H1 (cell line): ENCODE measurements at places on chromosomes 16 and 17.

GRCh38 chr17:42573095-42573494 lies 4.4 kb downstream of the PSMC3IP start:
- no peak for DNase-seq

DNA sequence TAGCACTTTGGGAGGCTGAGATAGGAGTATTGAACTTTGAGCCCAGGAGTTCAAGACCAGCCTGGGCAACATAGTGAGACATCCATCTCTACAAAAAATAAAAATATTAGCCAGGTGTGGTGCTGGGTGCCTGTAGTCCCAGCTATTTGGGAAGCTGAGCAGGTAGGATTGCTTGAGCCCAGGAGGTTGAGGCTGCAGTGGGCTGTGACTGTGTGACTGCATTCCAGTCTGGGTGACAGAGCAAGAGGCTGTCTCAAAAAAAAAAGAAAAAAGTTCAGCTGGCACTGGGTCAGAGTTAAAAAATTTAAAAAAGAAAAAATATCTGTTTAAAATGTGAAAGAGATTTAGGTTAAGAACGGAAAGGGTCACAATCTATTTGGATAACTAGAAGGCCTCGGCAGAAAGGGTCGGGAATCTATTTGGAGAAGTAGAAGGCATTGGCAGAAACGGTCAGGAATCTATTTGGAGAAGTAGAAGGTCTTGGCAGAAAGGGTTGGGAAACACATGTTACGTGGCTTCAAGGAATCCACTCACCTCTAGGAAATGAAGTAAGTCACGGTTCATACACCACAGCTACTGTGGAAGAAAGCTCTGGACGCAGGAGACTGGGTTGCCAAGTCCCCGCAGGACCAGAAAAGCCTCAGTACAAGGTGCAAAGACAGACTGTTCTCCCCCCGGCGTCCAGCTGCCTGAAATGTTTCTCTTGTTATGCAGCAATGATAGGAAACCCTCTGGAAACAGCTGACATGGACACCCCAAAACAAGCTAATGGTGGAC lies 25.3 kb downstream of the LMF1 start:
- DNase-seq = no peak

DNA sequence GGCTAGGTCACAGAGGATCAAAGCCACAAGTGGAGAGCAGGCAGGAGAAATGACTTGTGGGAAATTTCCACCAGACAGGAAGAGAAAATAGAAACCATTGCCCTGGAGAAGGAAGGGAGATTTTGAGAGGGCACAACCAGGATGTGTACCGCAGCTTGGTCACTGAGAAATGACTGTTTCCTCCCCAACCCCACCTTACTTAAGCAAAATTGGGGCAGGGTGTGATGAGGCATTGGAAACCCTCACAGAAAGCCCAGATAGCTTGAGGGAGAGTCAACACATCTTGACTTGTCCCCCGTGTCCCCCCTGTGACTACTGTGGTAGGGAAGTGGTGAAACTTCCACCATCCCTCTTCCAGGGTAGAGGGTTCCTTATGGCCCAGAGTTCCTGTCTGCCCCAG lies 113.5 kb upstream of the FAM20A start:
- DNase-seq = no peak

GRCh38 chr16:3045758-3046640 lies at the start of gene MMP25:
Gene MMP25 (plus strand): TSS chr16:3046561. CDS start chr16:3046918, 357 bp downstream.
- no peak for DNase-seq

DNA sequence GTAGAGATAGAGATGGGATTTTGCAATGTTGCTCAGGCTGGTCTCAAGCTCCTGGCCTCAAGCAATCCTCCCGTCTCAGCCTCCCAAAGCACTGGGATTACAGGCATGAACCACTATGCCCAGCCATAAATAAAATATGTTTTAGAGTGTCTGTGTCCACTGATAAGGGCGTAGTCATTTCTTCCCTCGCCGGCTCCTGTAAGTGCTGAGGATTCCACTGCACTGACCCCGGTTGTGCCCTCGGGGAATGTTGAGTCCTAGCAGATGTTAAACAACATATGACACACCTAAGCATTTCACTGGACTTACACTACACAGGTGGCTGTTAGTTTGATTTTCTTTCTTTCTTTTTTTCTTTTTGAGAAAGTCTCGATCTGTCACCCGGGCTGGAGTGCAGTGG lies 5.6 kb upstream of the SHMT1 start:
- DNase-seq = no peak

GRCh38 chr17:42928714-42929496 lies 28.3 kb downstream of the G6PC1 start:
- no peak for DNase-seq

DNA sequence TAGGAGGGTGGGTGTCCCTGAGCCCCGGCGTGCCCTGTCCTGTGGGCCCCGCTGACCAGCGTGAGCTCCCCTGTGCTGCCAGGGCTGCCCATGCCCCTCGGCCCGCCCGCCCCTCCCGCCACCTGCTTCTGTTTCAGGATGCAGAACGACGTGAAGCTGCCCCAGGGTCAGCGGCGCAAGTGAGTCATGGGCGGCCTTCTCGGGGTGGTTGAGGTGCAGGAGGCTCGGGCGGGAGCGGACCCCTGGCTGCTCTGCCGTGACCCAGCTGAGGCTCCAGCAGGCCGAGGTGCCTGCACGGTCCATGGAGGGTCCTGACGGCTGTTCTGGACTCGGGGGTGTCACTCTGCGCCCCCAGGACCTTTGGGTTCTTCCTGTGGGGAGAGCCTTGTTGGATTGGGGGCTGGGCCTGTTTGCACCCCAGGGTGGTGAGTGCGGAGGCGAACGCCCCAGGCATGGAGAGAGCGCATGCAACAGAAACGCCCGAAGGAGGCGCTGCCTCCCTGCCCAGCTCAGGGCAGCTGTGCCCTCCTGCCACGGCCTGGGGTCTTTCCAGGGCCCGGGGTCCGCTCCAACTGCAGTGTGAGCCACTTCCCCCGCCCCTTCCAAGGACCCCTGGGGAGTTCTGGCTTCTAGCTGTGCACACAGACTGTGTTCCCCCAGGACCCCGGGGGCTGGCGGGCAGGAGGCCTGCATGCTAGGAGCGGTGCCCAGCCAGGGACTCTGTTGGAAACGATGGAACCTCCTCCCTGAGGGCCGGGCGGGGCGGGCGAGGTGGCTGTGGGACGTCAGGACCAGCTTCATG lies 4.0 kb downstream of the SLC25A10 start:
- no peak for DNase-seq

DNA sequence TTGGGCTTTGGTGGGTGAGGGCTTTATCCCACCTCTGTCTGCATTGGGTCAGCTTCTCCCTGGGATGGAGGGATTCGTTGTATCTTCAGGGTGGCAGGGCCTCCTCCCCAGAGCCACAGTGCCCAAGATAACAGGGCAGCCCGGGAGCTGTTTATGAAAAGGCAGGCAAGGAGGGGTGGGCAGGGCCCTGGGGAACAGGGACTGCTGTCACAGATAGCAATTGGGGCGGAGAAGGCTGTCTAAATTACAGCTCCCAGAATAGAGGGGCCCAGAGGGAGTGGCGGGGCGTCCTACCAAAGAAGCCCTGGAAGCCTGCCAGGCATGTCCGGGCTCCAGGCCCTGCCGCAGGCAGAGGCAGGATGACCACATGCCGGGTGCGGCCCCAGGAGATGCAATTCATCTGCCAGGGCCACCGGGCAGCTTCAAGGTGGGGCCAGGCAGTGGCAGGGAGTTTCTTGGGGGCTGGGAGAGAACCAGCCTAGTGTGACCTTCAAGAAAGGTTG lies 18.8 kb upstream of the PHOSPHO1 start:
- no peak for DNase-seq

DNA sequence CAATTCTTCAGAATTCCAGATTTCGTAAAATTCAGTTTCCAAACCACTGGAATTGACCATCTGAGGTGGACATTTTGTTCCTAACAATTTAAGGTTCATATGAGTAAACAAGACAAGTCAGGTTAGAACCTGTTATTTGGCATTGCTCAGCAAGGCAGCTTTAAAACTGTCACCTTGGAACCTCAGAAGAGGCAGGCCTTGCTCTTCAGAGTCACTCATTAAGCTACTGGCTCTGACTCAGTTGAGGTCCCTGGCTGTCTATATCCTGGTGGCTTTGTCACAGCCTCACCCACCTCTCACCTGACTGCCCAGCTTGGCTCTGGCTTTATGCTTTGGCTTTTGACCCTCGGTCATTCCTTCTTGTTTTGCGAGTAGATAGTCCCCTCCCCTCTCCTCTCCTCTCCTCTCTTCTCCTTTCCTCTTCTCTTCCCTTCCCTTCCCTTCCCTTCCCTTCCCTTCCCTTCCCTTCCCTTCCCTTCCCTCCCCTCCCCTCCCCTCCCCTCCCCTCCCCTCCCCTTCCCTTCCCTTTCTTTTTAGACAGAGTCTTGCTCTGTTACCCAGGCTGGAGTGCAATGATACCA lies 238.4 kb downstream of the SHISA9 start:
- no peak for DNase-seq

DNA sequence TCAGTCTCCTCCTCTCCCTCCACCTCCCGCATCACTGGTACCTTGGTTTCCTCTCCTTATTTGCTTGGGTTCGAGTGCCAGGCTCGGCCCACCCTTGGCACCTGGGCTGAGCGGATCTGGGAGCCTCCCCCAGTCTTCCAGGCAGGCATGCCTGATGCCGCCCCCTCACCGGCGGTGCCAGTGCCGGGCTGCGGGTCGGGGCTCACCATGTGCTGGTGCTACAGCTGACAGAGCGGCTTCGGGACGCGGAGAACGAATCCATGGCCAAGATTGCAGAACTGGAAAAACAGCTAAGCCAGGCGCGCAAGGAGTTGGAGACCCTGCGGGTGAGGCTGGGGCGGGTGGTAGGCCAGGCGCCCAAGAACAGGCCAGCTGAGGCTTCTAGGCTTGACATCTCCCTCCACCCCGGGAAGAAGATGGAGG lies 19.2 kb downstream of the FMNL1 start:
- no peak for DNase-seq

- no peak for DNase-seq
These were observed 1.9 kb upstream of the PRRT2 start for GRCh38 chr16:29809850-29810698.

- no peak for DNase-seq
These were observed 62.7 kb downstream of the HLF start for GRCh38 chr17:55327225-55328088.

DNA sequence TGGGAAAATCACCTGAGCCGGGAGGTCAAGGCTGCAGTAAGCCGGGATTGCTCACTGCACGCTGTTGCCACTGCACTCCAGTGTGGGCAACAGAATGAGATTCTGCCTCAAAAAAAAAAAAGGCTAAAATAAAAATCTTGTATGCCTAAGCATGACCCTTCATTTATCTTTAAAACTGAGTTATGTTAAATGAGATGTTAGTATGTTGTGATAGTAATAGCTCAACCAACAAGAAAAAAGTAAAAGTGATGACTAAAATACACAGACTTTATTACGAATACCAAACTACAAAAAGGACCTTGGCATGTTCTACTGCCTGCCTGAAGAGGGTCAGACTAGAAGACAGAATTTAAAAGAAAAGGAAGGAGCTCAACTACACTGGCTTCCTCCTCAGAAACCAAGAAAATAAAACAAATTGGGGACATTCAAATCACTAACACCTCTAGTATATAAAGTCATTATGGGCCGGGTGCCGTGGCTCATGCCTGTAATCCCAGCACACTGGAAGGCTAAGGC lies 4.4 kb downstream of the SMURF2 start:
- no peak for DNase-seq

DNA sequence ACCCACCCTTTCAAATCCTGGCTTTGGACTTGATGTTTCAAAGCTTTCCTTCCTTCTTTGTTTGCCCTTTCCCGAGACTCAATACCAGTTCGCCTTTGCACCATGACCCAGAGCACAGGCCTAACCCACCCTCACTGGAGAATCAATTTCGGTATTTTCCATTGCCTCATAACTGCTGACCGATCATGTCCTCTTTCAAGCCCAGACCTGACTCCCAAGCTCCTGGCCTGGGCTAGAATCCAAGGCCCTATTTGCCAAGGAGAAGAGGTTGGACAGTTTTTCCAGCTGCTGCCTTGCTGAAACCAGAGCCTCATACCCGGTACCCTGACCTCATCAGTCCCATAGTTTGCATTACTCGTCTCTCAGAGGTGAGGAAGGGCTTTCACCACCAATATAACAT lies 35.3 kb upstream of the HELZ start:
- DNase-seq = no peak

DNA sequence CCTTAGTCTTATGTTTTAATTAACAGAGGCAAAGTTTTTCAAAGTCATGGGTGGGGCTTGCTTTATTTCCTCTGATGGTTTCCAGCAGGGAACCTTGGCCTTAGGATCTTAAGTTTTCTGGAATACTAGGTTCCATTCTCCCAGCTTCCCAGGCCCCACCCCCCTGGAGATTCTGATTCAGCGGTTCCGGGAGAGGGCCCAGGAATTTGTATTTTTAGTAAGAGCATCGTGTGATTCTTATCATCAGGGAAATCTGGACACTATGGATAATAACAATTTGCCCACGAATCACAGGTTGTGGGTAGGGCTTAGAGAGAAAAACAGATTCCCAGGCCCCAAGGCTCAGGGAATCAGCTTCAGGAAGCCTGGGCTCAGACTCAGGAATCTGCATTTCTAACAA lies 263.6 kb downstream of the NTN1 start:
- DNase-seq = no peak

GRCh38 chr16:68179196-68179795 lies 56.6 kb downstream of the ESRP2 start:
- DNase-seq = no peak

- no peak for DNase-seq
These were observed 18.1 kb upstream of the IRF8 start for GRCh38 chr16:85880861-85881260.

GRCh38 chr17:3884188-3884587 lies 8.7 kb downstream of the CAMKK1 start:
- DNase-seq = no peak

DNA sequence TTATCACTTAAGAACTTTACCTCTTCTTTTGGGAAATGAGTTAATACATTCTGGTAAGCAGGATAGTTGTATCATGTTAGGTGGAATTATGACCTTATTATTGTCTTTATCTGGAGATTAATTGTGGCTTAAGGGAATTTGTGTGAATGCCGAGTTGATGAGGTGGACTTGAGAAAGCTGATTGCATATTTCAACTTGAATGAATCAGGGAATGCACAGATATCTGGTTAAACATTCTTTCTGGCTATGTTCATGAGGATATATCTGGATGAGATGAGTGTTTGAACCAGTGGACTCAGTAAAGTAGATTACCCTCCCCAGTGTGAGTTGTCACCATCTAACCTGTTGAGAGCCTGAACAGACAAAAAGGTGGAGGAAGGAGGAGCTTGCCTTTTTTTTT lies 326.1 kb upstream of the GOT2 start:
- no peak for DNase-seq

- no peak for DNase-seq
These were observed 222.7 kb upstream of the CIBAR2 start for GRCh38 chr16:85334718-85335583.

GRCh38 chr17:42200706-42201457 lies 6.6 kb upstream of the GHDC start:
- DNase-seq = no peak

GRCh38 chr17:78723001-78723796 lies 58.9 kb downstream of the CYTH1 start:
- DNase-seq = peak; percentile 83

- no peak for DNase-seq
These were observed 22.3 kb downstream of the FOXN1 start for GRCh38 chr17:28528327-28529012.

DNA sequence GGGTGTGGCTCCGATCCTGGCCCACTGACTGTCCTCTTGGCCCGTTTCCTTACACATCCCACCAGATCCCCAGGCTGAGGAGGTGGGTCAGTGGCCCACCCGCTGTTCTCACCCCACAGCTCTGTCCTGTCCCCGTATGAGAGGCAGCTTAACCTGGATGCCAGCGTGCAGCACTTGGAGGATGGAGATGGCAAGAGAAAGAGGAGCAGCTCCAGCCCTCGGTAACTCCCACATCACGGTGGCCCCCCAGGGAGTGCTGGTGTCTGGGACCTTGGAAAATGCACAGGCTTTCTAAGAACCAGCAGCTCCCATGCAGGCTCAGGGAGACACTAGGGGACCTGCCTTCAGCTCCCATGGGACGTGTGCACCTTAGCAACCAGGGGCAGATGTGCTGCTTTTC lies 4.2 kb upstream of the LLGL2 start:
- no peak for DNase-seq
